ENCODE measurements at places on chromosomes 1 and 21. TPM values are rescaled to one million over a fixed set of nuclear protein-coding genes. Genes with fewer than 3 reads are reported as not detected.
A peak's percentile ranks its signal among the peaks of the same experiment; 100 is the strongest.

DNA sequence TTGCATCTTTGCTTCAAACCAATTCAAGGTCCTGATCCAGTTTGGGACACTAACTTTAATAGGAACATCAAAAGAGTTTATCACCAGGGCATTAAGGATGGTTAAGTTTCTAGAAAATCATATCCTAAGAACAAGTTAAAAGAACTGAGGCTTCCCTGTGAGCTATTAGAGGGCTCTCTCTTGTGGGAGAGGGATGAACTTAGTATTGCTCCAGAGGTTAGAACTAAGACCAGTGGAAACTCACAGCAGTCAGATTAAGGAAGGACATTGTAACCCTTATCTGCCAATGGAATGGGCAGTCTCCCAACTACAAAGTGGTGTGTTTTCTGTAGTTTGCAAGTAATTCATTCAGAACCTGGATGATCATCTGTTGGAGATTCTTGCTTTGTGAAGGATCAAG is 36.8 kb downstream of the UBE2U start:
- H3K36me3 ChIP-seq = no peaks in the 10 kb centered on the region
- H3K27ac ChIP-seq = no peak overlapping the region
- no peak overlapping the region for H3K4me3 ChIP-seq
- DNase-seq = no peak

- H3K4me1 ChIP-seq = no peaks in the 10 kb centered on the region
- H3K4me3 ChIP-seq = no peak overlapping the region
- H3K27ac ChIP-seq = no peak overlapping the region
- H3K27me3 ChIP-seq = no peaks in the 10 kb centered on the region
- DNase-seq = no peak
- H3K36me3 ChIP-seq = no peaks in the 10 kb centered on the region
These were observed 30.0 kb upstream of the RWDD3 start for GRCh38 chr1:95203908-95204437.

- no peaks in the 10 kb centered on the region for H3K27me3 ChIP-seq
- H3K27ac ChIP-seq = no peak overlapping the region
These were observed 334 bp downstream of the PRDM15 start for GRCh38 chr21:41878831-41879189.

DNA sequence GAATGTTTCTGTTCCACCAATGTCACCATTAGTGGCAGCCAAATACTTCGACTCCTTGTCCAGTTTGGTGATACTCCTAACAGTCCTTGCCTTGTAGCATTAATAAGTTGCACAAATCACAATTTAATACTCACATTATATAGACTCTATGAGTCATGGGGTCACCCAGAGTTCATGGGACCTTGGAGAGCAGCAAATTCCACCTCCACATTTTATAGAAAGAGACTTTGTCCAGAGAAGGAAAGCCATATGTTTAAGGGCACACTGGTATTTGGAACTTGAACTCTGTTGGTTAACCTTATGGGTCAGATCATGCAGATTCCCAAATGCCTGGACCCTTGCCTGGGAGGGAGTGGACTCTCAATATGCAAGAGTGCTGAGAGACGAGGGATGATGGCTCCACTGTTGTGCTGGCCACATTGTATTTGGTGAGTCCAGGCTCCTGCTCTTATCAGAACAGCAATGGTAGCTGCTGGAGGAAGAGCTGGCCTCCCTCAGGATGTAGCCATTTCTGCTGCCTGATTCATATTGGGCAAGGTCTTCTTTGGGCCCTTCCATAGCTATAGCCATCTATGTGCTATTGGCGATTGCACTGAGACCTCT is 30.6 kb downstream of the DNAJC6 start:
- peaks cover 25% of the 10 kb centered on the region for H3K4me1 ChIP-seq
- no peaks in the 10 kb centered on the region for H3K36me3 ChIP-seq
- no peaks in the 10 kb centered on the region for H3K27me3 ChIP-seq
- no peak overlapping the region for H3K4me3 ChIP-seq

- peak; percentile 67 for DNase-seq
- H3K27ac ChIP-seq = peak overlapping the region; percentile 88
- peaks cover 43% of the 10 kb centered on the region for H3K36me3 ChIP-seq
- peak overlapping the region; percentile 87 for H3K4me3 ChIP-seq
- H3K4me1 ChIP-seq = peaks cover 86% of the 10 kb centered on the region
These were observed 15.0 kb downstream of the NES start for GRCh38 chr1:156662005-156662799.

GRCh38 chr1:98179151-98179773 is 258.4 kb upstream of the DPYD start:
- no peaks in the 10 kb centered on the region for H3K27me3 ChIP-seq
- no peak for DNase-seq
- H3K36me3 ChIP-seq = no peaks in the 10 kb centered on the region
- H3K4me1 ChIP-seq = peaks cover 18% of the 10 kb centered on the region
- H3K27ac ChIP-seq = no peak overlapping the region

MAEL gene
- total RNA-seq = 0.34 TPM

All from Calu3 (cell line).